ENCODE measurements at places on chromosomes 16 and 17. TPM values are rescaled to one million over a fixed set of nuclear protein-coding genes. Genes with fewer than 3 reads are reported as not detected.
A peak's percentile ranks its signal among the peaks of the same experiment; 100 is the strongest.

DNA sequence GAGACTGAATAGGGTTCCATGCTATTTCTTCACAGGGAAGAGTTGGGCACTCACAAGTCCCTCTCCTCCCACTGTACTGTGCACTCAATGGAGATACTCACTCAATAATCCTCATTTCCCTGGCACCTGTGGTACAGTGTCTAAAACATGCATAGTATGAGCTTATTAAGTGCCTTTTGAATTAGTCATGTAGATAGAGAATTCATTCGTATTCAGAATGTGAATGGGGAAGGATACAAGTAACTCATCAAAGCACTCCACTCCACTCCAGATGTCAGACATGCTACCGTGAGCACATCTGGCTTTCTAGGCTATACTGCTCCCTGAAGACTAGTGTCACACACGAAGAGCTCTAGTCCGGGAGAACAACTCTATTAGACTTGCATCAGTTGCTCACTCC is 6.3 kb downstream of the C17orf75 start:
- no peak for DNase-seq

DNA sequence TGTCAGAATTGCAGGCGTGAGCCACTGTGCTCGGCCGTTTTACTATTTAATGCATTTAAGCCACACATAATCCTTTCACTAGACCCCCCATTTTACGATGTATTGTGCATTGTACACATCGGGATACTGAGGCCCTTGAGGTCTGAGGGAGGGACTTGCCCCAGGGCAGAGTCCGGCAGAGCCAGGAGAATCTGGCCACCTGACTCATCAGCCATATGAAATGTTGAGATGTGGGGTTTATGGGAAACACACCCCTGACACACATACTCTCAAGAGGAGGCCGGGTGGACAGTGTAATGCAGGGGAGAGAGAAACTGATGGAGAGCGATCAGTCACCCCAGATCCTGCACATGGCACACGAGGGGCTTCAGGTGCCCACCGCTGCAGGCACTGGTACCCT is 196.6 kb downstream of the ZNF423 start:
- DNase-seq, result no peak

DNA sequence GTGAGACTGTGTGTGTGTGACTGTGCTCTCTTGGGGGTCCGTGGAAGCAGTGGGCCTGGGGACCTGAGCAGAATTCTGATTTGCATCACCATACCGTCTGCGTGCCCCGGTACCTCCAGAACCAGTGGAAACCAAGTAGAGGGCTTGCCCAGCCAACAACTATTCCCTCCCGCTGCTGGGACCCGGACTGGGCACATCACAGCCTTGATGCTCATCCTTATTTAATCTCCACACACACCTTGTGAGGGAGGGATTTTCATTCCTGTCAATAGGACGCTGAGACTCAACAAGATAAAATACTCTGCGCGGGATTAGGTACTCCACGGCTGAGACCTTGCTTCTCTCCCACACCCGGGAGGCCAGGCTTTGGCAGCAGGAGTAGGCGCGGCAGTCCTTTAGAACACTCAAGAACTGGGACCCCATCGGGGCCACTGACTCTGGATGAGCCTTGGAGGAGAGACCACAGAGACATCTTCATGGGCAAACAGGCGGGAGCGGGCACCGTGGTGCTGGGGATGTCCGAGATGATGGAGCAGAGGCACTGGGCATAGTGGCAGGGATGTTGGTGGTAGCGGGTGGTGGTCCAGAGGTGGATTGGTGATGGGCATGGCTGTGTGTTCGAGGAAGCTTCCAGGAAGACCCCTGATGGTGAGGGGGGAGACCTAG is 208.0 kb downstream of the NTN1 start:
- no peak for DNase-seq

DNA sequence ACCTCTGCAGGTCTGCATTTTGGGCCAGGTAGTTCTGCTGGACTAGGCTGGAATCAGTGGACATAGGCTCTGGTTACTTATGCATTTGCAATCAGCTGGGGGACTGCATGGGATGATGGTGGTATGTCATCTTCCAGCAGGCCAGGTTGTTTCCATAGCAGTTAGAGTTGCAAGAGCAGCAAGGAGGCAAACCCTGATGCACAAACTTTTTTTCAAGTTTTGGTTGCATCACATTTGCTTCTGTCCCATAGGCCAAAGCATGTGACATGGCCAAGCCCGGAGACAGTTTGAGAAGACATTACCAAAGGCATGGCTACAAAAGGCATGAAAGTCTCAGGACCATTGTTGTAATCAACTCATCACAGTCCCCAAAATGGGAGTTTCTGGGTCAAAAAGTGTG is 58.2 kb downstream of the PRKCB start:
- no peak for DNase-seq

The CLEC3A gene
- not detected for total RNA-seq

DNA sequence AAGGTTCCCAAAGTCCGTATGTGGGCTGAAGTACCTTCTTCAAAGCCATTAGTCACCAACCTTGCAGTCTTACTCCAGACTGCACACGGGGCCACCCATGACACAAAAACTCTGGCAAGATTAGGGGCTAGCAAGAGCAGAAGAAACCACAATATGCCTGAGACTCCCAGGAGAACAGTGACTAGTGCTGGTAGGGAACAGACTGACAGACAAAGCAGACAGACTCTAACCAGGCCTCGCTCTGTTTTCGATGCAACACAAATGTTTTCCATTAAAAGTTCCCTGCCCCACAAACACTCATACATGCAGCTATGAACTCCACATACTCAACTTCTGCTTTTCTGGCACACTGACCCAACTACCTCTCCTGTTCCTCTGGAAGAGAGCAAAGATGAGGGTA is 102.2 kb downstream of the HIC1 start:
- no peak for DNase-seq

DNA sequence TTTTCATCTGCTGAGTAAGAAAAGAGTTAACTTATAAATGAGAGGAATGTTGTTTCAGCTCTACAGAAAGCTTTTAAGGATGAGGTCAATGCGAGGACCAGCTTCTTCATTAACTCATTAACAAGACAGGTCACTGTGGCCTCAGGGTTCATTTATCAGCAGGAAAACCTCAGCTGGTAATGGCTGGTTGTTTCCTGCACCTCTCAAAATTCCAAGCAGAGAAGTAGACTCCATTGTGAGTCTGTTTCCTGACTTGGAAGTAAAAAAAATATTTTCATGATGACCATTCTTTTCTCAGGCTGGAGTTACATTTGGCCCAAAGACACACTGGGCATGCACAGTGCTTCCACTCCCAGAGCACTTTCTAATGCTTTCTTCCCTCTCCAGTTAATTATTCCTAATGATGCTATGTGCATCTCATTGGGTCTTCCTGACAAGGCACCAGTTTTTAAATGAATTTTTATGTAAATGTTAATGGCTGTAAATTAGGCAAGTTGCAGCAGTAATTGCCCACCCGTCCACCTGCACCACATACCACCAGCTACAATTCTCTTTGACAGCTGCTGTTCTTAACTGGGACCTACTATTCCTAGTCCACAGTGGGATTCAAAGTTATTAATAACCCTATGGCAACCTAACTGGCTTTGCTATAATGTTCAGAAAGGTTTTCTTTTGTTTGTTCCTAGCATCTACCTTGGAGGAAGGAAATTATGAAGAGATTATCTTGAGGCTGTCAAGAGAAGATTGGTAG is 89.5 kb upstream of the BCAR1 start:
- DNase-seq, result no peak

GRCh38 chr17:80862481-80862961 is 129.1 kb upstream of the CHMP6 start:
- DNase-seq, result no peak

- no peak for DNase-seq
Observed at GRCh38 chr17:78789663-78790181, 7.6 kb upstream of the CYTH1 start.

DNA sequence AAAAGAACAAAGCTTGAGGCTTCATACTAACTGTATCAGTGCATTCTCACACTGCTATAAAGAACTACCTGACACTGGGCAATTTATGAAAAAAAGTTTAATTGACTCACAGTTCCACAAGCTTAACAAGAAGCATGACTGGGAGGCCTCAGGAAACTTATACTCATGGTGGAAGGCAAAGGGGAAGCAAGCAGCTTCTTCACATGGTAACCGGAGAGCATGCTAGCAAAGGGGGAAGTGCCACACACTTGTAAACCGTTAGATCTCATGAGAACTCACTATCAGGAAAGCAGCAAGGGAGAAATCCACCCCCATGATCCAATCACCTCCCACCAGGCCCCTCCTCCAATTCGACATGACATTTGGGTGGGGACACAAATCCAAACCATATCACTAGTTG is 25.3 kb downstream of the CTRB2 start:
- no peak for DNase-seq

The TBC1D28 gene
- 0.18 TPM for total RNA-seq

The ZP2 gene
- total RNA-seq, result not detected

DNA sequence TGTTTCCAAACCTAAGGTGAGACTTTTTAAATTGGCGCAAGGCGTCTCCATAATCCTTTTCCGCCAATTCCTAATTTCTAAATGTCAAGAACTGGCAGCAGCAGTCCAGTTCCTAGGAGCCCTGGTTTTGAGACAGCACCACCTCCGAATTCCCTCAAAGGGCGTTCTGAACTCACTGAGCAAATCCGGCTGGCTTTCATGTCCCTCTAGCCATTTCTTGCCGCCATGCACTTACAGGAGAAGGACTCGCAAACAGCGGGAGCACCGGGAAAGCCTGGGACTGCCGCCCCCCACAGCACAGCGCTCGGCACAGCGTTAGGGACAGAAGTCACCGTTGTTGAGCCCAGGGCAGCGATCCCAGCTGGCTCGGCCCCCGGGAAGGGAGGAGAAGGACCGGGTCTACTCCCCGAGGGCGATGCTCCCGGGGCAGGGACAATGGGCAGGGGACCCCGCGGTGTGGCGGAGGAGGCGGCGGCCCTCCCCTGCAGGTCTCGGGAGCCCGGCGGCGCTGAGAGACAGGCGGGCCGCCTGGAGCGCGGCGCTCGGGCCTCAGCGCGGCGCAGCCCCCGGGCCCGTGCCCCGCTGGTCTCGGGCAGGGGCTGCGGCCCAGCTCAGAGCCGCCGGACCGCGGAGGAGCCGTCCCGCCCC is 545 bp downstream of the ARHGAP17 start:
- DNase-seq, result peak; percentile 27

DNA sequence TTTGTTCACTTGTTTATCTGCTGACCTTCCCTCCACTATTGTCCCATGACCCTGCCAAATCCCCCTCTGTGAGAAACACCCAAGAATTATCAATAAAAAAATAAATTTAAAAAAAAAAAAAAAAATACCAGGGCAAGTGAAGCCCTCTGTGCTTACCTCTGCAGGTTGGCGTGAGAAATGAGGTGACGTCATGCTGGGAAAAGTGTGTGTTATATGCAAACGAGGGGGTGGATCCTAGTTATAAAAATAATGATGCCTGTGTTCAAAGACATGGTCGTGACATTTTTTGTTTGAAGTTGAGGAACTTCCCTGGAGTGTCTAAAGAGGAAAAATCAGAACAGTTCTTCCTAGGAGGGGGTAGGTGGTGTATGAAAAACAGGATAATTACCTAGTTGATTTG is 20.2 kb downstream of the TMC7 start:
- DNase-seq, result no peak

DNA sequence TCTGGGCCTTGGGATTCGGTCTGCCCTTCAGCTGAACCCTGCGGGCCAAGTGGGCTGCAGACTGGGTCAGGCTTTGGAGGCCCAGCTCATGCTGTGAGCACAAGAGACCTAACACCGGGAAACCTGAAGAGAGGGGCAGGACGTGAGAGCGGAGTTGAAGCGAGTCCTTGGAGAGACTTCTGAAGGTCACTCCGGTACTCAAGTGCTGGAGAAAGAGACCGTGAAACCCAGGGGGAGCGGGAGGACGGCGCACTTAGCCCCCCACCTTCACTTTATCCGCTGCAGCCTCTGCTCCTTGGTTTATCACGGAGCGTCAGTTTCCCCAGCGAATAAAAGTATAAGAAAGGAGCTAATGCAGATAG is 361 bp downstream of the UQCRC2 start:
- DNase-seq, result no peak

Measured in mesothelial cell of epicardium (in vitro differentiated cells).